CD4-positive, alpha-beta T cell treated with Interleukin-1 beta for 1 hour (primary cell): ENCODE measurements at places on chromosomes 4 and X.

DNA sequence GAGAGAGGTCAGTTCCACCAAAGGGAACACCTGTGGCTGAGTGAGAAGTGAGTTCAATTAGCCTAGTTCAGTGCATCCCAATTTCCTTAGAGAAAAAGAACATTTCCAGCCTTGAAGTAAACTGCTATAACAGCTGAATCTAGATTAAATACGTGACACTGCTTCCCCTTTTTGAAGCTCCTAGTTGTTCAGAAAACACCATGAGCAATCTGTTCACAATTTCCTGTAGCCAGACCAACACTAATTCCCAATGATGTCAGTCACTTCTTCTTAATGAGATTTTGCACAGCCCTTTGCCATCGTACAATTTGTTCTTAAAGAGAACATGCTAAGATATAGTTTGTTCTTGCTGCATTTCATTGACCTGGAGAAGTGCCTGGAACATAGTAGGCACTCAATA, 144.6 kb upstream of the EDNRA start:
- no peak for DNase-seq

GRCh38 chrX:12360383-12360782, 222.1 kb downstream of the FRMPD4 start:
- DNase-seq, result no peak

- no peak for DNase-seq
These were observed 73.9 kb upstream of the MED14 start for GRCh38 chrX:40809210-40809609.

DNA sequence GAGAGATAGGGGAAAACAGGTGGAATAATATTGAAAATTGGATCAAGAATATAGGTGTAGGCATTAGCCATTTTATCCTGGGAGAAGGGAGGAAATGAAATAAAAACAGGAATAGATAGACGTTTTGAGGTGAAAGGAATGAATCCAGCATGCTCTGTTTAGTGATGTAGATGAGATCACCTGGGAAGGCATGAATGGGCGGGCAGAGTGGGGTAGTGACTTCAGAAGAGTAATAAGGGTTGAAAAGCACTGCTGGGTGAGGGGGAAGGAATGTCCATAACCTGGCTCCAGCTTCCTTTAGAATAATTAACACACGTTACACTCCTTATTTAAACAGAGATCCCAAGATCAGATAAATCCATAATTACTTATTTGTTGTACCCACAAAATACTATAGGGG, 191.1 kb upstream of the ANXA3 start:
- DNase-seq, result no peak

DNA sequence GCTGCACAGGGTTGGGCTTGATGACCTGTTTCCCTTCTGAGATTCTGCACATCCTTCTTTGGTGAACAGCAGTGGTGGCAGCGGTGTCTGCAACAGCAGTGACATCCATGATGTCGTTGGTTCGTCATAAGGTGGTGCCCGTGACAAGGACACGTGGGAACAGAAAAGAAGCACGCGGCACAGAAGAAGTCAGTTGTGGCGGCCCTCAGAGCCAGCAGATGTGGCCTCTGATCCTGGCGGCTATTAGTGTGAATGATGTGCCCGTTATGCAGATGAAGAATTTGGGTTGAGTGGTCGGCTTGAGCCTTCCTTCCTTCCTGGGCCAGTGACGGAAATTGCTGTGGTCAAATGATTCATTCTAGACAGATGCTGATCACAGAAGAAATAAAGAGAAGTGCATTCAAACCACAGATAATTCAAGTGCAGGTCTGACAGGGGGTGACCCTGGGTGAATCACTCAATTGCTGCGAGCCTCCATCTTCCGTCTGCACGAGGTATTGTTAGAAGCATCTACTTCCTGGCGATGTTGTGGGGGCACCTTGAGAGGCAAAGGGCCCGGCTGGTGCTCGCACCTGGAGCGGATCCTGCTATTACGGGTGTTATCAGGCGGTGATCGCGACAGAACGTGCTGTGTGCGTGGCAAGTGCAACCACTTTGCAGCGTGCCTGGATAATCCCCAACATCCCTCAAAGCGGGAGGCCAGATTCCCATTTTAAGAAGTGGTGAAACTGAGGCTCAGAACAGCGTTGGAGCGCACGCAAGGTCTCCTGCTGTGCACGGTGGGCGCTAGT, 215.2 kb upstream of the PSAPL1 start:
- peak; percentile 72 for DNase-seq

DNA sequence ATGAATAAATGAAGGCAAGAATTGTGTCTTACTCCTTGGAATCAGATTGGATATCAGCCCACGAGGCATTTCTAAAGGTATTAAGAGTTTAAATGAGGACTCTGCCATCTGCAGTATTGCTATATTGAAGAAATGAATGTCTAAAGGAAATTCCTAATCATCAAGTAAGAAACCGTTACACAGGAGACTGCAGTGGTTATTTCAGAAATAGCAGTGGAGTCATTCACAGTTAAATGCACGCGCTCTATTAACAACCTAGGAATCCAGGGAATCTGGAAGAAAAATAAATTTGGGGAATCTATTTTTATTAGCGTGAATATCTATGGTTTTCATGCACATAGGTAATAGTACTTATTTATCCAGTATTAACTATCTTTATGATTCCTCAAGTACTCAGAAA, 334.2 kb downstream of the TENM3 start:
- DNase-seq, result no peak

GRCh38 chr4:90121676-90122354, 5.4 kb upstream of the CCSER1 start:
- no peak for DNase-seq

GRCh38 chr4:87498446-87498900, 30.7 kb downstream of the SPARCL1 start:
- DNase-seq, result no peak

GRCh38 chr4:46329118-46329976, 60.6 kb downstream of the GABRA2 start:
- DNase-seq, result no peak

- DNase-seq, result no peak
These were observed 165.0 kb downstream of the SPIN4 start for GRCh38 chrX:63186137-63186536.

GRCh38 chrX:65697211-65697641, 29.8 kb downstream of the MSN start:
- no peak for DNase-seq

GRCh38 chr4:76518241-76518640, 83.2 kb downstream of the SHROOM3 start:
- DNase-seq, result no peak

GRCh38 chr4:77861495-77861894, 1.1 kb upstream of the MRPL1 start:
- DNase-seq, result no peak

DNA sequence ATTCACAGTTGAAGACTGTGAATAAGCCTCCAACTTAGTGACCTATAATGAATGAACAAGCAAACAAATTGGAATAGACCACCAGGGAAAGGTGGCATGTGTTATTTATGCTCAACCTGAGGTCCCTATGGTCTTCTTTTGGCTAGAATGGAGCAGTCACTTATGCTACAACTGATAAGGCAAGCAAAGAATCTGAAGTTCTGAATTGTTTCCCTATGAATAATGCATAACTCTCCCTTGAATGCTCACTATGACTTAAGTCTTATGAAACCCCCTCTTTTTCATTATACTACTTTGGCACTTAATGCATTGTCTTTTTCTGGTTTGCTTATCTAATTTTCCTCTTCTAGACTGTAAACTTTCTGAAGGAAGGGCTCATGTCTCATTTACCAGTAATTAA, 2.6 kb downstream of the GIMD1 start:
- no peak for DNase-seq

GRCh38 chr4:182385897-182386296, 142.7 kb downstream of the TENM3 start:
- no peak for DNase-seq

DNA sequence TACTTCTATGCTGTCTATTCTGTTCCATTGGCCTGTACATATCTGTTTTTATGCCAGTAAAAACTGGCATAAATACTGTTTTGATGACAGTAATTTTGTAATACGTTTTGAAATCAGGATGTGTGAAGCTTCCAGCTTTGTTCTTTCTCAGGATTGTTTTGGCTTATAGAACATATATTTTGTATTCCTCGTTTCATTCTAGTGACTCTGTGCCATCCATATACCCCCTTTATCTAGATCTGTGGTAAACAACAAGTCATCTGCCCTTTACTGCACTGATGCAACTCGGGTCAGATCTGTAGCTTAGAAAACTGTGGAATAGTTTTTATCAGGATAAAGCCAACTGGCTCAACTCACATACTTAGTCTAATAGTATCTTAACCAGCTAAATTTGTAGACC, 233.7 kb downstream of the PRDM5 start:
- DNase-seq, result no peak
